ENCODE measurements at places on chromosomes 2 and 18. TPM values are rescaled to one million over a fixed set of nuclear protein-coding genes. Genes with fewer than 3 reads are reported as not detected.

SERPINB11 gene
- total RNA-seq = not detected

IWS1 gene
- total RNA-seq = 53.7 TPM

LYG1 gene
- 0.27 TPM for total RNA-seq

SCN3A gene
- total RNA-seq = not detected

FAHD2B gene
- total RNA-seq = 5.8 TPM

NEB gene
- 0.45 TPM for total RNA-seq

GMPPA gene
- total RNA-seq = 45.6 TPM
